ENCODE measurements at places on chromosomes 2 and 18.

GRCh38 chr2:53235836-53236582 lies 531.6 kb upstream of the CHAC2 start:
- DNase-seq: no peak

GRCh38 chr18:7567474-7568425 lies 634 bp downstream of the PTPRM start:
- DNase-seq: peak; percentile 30

GRCh38 chr2:236403811-236404210 lies 139.6 kb upstream of the ASB18 start:
- DNase-seq: no peak

- DNase-seq: no peak
Observed at GRCh38 chr2:207296265-207296948, 130.7 kb upstream of the KLF7 start.

- DNase-seq: no peak
Observed at GRCh38 chr2:37874470-37874869, 50.6 kb upstream of the RMDN2 start.
